Activated T-helper 17 cell treated with anti-CD3 and anti-CD28 coated beads, Interleukin-2, amount 50 U/mL, for 72 hours (primary cell): ENCODE measurements at places on chromosomes 6 and 20. TPM values are rescaled to one million over a fixed set of nuclear protein-coding genes. Genes with fewer than 3 reads are reported as not detected.

GRCh38 chr6:43760210-43761168 is 9.5 kb upstream of the VEGFA start:
- no peak for ATAC-seq

- ATAC-seq = no peak
Observed at GRCh38 chr6:159043947-159044346, 844 bp downstream of the TAGAP start.

DNA sequence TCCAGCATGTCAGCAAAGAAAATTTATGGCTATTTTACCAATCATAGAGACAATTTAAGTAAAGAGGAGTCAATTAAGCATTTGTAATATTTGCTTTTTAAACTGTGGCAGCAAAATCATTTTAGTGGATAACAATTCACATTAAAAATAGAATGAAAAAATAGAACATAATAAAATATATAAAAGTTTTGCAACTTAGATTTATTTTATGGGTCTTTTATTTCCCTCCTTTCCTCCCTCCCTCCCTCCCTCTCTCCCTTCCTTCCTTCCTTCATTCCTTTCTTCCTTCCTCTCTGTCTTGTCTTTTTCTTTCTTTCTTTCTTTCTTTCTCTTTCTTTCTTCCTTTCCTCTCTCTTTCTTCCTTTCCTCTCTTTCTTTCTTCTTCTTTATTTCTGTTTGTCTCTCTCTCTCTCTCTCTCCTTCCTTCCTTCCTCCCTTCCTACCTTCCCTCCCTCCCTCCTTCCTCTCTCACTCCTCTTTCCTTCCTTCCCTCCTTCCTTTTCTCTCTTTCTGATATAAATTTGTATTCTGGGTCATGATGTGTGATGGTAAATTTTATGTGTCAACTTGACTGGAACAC is 610.9 kb upstream of the CITED2 start:
- ATAC-seq = no peak

CDKAL1 gene
- 31.9 TPM for total RNA-seq

TCF15 gene
- not detected for total RNA-seq

TMC2 gene
- total RNA-seq = not detected

HTR1E gene
- total RNA-seq = not detected

KCNK17 gene
- total RNA-seq = not detected
